ENCODE measurements at places on chromosomes 1 and 21.

DNA sequence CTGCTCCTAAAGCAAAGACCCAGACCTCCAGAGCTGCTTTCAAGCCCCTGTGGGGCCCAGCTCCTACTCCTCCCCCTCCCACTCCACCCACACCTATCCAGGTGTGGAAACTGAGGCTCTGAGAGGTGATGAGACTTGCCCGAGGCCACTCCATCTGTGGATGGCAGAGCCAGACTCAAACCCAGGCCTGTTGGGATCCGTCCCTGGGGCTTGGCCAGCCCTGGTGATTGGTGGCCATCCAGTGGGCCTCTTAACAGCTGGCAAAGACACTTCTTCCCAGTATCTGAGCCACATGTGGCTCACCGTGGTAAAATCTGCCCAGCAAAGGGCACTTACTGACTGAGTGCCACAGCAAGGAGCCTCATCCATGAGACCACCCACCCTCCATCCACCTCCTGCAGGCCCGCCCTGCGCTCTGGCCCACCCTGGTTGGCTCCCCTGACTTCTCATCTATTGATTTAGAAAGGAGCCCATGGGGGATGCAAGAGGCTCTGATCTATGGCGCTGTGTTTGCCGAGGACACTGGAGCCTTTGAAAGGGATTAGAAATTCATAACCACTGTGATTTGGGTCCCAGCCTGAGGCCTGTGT lies 398.5 kb downstream of the PTPRU start:
- no peak for DNase-seq

DNA sequence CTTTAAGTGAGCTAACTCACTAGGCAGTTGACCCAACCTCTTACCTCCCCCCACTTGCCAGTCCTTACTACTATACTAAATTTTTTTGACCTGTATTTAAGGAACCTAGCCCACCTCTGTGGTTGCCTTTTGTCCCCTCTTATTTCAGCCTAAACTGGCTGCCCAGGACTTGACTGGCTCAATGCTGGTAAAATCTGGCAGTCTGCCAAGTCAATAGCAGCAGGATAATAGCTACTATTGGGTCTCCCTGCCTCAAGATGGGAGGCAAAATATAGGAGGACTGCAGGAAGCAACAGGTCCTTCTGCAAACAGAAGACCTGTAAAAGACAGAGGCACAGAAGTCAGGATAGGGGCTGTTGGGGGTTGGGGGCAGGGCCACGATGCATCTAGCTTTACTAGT lies 144.2 kb upstream of the POGK start:
- peak; percentile 35 for DNase-seq

DNA sequence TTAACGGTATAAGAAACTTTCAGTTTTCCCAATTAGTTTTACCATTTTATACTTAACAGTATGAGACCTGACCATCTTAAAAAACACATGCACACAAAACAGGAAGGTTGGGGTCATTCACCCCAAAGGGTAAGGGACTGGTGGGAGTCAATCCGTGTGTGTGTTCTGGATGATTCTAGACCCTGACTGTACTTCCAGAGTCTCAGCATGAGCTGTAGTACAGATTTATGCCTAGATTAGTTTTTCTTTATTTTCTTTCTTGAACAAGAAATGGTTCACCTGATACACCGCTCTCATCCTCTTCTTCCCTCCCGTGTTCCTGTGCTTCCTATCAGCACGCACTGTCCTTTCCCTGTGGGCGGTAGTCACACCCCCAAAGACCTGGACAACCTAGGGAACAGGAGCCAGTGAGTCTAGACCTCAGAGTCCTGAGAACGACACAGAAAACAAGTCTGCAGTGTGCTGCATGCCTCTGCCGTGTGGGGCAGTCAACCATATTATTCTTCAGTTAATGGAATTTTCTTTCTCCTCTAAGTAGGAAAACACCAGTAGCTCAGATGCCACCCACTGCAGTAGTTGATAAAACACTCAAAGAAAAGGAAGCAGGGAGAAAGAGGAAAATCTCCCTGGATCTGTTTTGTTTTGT lies 38.9 kb upstream of the MRPS6 start:
- DNase-seq = no peak

- no peak for DNase-seq
Measured at GRCh38 chr1:160813215-160813614, 17.2 kb downstream of the LY9 start.

GRCh38 chr1:66502086-66502485 lies 31.9 kb upstream of the SGIP1 start:
- DNase-seq = no peak

GRCh38 chr1:229596925-229597699 lies 28.8 kb downstream of the TAF5L start:
- DNase-seq = no peak

DNA sequence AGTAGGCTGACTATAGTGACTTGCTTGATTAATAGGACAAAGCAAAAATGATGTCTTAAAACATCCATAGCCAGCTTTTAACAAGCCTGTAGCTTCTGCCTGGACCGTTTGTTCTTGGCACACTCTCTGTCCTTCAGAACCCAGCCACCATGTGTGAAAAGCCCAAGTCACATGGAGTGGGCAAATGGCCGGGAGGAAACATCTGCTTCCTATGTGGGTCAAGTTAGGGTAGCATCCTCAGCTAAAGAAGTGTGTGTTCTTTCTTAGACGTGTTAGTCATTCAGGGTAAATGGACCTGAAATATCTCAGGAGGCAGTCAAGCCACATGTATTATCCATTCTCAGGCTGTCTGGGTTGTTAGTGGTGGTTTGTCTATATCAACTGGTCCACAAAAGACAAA lies 23.4 kb downstream of the RD3 start:
- no peak for DNase-seq

DNA sequence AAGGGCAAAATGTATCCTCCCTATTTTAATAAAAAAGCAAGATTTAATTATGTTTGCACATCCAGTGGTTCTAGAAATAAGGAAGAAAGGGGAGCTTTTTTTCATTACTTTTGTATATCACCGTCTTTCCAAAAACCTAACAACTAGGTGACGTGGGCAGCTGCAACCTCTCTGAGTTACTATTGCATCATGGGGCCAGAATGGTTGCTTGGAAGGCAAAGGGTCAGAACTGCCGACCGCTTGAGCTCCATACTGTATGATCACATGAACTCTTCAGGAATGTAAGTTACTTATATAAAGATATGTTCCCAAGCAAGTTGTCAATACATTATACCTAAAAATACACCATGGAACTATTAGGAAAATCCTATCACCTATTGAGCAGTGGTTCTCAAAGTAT lies 85.6 kb upstream of the HIVEP3 start:
- no peak for DNase-seq

- DNase-seq = no peak
Measured at GRCh38 chr1:39757501-39757900, 13.6 kb downstream of the OXCT2 start.

- no peak for DNase-seq
Measured at GRCh38 chr1:92759361-92759760, 25.5 kb downstream of the EVI5 start.

DNA sequence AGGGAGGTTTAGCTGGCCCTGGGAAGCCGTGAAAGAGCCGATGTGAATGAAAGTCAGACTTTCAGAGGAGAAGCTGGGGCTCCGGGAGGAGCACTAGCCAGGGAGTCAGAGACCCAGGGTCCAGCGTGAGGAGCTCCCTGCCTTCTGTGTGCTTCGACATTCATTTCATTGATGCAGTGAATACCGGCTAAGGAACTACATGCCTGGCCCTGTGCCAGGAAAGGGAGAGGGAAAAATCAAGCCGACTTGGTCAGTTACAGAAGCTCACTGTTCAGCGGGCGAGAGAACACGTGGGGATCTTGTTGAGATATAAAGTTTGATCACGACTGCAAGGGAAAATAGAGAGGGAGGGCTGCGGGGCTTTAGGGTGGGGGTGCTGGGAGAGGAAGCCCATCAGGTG lies 76.7 kb upstream of the RUNX3 start:
- no peak for DNase-seq

DNA sequence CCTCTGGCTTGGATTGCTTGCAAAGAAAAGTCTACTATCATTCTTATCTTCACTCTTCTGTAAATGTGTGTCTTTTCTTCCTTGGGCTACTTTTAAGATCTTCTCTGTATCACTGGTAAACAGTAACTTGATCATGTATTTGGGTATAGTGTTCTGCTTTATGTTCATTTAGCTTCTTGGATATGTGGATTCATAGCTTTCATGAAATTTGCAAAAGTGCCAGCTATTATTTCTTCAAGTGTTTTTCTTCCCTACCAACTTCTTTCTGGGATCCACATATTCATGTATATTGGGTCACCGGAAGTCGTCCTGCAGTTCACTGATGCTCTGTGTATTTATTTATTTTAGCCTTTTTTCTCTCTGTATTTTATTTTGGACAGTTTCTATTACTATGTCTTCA lies 11.3 kb downstream of the SYNJ1 start:
- no peak for DNase-seq

DNA sequence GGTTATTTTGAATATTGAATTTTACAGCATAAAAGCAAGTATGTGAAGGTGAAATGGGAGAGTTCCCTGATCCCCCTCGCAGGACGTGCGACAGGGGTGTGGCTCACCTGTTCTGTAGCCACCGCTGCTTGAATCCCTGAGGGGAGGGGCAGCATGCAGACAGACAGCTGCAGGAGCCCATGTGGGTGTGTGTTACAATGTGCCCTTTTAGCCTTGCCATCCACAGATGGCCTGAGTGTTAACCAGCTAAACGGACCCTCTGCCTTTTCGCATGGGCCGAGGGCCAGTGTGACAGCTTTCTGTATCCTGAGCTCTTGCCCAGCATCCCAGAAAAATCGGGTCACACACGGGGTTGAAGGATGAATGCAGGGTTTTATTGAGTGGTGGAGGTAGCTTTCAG lies 43.3 kb downstream of the JAM2 start:
- DNase-seq = no peak

- no peak for DNase-seq
Measured at GRCh38 chr1:46421739-46422138, 27.6 kb downstream of the FAAH start.

- DNase-seq = no peak
Measured at GRCh38 chr1:30785714-30786113, 28.1 kb upstream of the LAPTM5 start.

- DNase-seq = no peak
Measured at GRCh38 chr1:66300280-66300971, 233.5 kb upstream of the SGIP1 start.

- DNase-seq = no peak
Measured at GRCh38 chr1:185049670-185050069, 4.3 kb downstream of the RNF2 start.

DNA sequence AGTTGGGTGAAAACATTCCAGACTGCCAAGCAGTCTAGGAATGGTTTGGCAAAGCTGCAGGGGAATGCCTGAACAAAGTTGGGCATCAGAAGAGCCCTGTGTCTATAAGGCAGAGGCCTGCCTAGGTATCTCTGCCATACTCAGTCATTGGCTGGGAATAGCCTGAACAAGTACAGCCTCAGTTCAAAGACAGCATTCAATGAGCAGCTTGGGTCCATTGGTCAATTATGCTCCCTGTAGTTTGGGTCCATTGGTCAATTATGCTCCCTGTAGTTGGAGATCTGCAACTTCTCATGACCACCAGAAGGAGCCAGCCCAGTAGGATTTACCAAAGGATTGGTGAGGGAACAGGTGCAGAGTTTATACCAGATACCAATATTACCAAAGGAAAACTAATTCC lies 31.6 kb downstream of the FMO3 start:
- DNase-seq = no peak

DNA sequence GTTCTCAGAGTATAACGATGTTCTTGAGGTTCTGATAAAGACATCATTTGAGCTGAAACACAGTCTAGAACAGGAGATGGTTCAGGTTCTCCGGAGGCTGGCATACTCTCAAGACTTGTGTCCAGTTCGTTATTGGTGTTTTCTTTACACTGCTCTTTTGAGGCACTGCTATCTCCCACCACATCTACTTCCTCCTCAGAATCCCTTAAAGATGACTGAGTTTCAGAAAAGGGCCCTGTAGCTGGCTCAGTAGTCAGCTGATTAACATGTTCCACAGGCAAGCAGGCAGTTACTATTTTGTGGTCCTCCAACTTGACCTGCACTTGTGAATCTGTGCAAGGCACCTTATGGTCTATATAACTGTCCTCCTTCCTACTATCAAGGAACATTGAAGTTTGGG lies 50.2 kb downstream of the ZZZ3 start:
- DNase-seq = no peak

- DNase-seq = no peak
Measured at GRCh38 chr21:39456665-39457064, 4.9 kb downstream of the SH3BGR start.

GRCh38 chr21:29164323-29164942 lies 34.0 kb downstream of the MAP3K7CL start:
- DNase-seq = peak; percentile 22

GRCh38 chr1:226572325-226572726 lies 23.8 kb downstream of the STUM start:
- DNase-seq = peak; percentile 61

DNA sequence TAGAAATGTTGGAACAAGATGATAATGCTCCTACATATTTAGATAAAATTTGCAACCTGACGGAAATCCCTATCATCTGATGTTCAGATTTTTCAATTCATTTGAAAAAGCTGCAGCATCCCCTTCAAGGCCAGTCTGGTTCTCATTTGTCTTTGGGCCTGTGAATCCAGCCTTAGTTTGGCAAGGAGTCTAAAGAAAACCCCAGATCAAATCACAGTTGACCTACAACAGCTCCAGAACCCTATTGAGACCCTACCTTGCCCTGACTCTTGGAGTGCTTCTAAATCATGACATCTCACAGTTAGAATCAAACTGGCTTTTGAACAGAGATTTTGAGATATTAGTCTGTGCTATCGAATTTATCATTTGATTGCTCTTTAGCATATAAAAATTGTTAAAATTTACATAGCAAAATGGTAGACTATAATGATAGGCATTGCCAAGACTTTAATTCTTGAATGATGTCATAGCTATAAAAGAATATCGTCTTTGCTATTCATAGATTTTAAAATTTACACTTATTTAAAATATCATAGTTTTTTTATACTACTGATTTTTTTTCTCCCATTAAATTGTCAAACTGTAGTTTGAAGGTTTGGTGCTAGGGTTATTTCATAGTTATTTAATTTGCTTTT lies 2.2 kb downstream of the PPP2R5A start:
- DNase-seq = no peak

DNA sequence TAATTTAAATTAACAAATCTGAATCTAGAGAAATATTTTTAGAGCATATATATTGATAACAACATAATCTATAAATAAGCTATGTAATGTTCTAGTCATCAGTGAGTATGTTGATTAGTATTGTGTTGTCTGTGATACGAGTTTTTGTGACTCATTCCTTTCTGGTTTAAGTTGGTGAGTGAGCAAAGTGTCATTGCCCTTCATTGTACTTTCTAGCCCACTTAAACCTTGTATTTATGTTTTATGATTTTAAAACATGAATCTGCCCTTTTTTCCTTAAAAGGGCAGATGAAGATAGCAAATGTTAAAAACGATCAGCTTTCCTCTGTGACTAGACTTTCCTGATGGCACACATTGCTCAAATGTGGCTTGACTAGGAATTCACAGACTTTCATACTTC lies 38.5 kb downstream of the MACO1 start:
- DNase-seq = no peak
